ENCODE measurements at places on chromosomes 16 and 17.

- no peak for DNase-seq
Measured at GRCh38 chr16:10028644-10029043, 153.6 kb downstream of the GRIN2A start.

DNA sequence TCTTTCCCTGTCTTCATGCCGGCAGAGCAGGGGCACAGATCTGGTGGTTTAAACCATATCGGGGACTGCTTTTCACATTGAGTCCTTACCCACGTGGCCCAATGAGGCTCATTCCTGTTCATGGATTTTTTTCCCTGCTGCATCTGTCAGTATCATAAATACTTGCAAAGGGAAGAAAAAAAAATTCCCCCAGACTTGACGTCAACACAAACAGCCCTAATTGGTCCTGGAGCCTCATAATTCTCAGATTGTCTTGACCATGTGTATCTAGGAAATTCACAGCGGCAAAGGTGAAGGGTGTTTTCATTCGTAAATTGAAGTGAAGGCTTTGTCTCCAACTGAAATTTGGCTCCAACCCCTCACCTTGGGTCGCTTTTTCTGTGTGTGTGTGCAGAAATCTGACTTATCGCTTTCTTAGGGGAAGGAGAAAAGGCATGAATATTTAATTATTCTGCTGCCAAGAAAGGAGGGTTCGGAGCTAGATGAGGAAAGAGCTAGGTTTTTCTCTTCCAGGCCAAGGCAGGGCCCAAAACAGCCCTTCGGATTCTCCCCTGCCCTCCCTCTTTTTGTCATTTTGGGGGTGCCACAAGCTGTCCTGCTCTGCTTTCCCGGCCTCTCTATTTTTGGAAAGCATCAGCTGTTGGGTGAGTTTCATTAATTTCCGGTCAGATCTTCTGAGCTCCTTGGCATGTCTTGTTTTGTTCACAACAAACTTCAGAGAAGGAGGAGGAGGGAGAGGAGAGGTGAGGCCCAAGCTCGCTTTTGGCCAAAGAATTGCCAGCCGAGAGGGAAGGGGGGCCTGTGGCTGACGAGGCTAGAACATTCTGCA lies 17.8 kb upstream of the CIBAR2 start:
- no peak for DNase-seq

DNA sequence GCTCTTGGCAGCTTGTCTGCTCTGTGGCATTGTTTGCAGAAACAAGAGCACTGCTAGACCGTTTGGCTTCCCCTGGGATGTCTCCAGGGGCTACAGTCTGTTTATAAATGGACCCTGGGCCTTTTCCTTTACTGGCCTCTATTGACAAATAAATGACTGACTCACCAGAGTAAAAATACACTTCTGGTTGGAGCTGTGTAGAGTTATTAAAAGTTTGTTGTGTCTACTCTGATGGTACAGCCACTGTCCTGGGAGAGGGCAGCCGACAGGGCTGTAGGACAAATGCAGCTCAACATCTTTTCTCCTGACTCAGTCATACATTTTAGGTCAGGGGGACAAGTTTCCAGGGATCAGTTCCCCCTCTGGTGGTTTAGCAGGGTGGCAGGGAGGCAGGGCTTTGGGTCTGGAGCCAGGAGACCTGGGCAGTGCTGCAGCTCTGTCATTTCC lies 30.0 kb downstream of the FOXL1 start:
- DNase-seq: no peak

GRCh38 chr16:79429381-79430190 lies 171.0 kb downstream of the MAF start:
- DNase-seq: no peak

GRCh38 chr16:68362947-68363657 lies 52.3 kb downstream of the PRMT7 start:
- peak; percentile 20 for DNase-seq

DNA sequence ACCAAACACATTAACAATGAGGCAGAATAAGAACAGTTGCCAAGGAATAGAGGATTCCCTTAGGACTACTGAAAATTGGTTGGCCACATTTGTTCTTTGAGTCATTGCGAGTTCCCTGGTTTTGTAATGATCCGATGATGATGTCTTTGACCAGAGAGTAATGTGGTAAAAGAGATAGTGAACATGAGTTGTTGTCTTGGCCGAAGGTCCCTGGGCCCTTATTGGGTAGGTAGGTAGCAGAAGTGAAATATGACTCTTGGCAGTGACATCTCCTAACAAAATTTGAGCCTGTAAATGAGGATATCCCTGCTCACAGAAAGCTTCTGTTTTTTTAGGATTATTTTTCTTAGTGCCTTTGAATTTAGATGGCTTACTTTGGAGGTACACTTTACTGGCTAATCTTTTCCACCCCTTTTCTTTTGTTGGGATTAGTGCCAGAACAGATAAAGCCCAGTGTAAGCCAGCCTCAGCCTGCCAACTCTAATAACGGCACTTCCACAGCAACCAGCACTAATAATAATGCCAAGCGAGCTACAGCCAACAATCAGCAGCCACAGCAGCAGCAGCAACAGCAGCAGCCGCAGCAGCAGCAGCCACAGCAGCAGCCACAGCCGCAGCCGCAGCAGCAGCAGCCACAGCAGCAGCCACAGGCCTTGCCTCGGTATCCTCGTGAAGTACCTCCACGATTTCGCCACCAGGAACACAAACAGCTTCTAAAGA lies 47.2 kb downstream of the TNRC6A start:
- DNase-seq: no peak

DNA sequence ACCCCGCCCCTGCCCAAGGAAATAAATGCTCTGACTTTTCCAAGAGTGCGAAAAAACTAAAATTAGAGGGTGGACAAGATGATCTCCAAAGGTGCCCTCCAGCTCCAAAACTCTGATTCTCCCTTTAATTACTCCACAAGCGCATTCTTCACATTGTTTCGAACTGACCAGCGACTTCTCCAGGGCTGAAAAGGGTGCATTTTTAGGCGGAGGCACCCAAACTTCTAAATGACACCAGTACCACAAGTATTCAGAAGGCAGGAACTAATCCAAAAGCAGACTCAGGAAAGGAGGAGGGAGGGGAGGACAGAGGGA lies 750 bp downstream of the ZFHX3 start:
- DNase-seq: no peak

GRCh38 chr17:70369391-70369790 lies 200.1 kb downstream of the KCNJ2 start:
- no peak for DNase-seq

DNA sequence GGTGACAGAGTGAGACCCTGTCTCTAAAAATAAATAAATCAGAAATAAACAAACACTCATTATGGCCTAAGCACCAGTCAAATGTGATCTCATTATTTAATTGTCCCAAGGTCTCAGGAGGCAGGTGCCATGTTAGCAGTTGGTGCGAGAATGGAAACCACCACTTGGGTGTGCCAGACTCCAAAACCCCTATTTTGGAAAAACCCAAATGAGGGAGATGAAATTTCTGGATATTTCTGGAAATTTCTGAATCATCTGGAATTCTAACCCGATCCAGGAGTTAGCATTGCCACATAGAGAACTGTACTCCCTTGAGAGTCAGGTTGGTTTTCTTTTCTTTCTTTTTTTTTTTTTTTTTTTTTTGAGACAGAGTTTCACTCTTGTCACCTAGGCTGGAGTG lies 264.0 kb downstream of the XYLT1 start:
- DNase-seq: no peak

DNA sequence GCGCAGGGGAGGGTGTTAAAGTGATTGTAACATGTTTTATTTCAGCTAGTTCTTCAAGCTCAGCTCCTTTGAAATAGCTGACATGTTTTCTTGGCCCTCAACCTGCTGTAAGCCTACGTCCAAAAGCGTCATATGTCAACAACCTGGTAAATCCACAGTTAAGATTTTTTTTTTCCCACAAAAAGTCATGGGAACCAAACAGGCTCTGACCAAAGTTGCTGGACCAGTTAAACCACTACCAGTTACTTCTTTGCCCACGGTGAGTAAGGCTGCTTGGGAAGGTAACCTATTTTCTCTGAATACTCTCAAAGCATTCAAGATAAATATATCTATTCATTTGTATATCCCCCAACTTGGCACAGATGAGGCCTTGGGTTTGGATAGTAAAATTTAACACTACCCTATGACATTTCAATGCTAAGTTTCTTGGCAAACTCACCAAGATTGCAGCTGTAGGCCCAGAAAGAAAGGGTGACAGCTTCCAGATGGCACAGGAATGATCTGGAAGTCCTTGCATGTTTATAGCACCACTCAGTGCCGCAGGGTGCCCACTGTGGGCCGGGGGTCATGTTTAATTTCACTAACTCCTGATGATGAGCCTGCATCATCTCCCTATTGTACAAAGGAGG lies 166.2 kb downstream of the XYLT1 start:
- DNase-seq: no peak

DNA sequence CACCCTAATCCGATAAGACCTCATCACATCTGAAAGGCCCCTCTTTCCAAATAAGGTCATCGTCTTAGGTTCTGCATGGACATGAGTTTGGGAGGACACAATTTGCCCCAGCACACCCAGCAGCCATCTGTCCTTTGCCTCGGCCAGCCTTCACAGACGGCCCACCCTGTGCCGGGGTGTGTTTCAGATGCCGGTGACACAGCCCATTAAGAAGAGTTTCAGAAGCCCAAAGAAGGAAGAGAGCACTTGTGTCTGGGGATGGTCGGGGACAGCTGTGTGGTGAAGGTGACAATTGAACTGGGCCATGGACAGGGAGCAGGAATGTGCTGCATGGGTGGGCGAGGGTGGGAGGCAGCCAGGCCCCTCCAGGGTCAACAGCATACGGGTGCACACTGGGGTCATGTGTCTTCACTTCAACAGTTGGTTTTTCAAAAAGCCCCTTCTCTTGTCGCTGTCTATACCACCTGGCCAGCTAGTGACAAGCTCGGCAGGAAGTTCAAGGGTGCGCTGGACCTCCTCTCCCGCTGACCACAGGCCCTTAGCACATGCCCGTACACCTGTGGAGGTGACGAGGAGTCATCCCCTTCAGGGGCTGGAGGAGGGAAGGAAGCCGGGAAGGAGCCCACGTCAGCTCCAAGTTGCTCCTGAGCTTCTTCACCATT lies 183.1 kb downstream of the C16orf95 start:
- DNase-seq: no peak

GRCh38 chr16:88617268-88618031 lies 20.9 kb upstream of the IL17C start:
- DNase-seq: peak; percentile 62

- no peak for DNase-seq
Measured at GRCh38 chr17:40695874-40696472, 7.6 kb downstream of the KRT24 start.

DNA sequence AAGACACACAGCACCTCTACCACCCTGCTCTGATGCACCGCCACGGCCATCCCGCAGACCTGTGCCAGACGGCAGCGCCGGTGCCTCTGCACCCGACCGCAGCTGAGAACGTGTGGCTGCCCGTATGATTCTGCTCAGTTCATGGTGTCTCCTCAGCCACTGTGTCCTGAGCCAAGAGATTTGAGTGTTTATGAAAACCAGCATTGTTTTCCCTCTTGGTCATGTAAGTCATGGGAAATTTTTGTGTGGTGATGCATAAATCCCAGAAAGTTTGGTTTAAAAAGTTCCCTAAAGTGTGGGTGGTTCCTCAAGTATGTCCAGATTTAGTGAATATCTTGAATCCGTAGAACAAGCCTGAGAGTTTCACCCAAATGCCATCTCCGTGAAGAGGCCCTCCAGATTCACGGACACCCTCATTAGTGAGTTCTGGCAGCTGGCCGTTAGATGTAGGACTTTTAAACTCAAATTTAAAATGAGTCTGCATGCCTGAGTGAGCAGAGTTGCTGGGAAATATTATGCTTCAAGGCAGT lies 57.6 kb downstream of the CDRT4 start:
- no peak for DNase-seq

GRCh38 chr17:67056746-67057490 lies 12.6 kb downstream of the CACNG1 start:
- no peak for DNase-seq

- peak; percentile 61 for DNase-seq
Measured at GRCh38 chr17:2040942-2041560, 771 bp upstream of the OVCA2 start.

DNA sequence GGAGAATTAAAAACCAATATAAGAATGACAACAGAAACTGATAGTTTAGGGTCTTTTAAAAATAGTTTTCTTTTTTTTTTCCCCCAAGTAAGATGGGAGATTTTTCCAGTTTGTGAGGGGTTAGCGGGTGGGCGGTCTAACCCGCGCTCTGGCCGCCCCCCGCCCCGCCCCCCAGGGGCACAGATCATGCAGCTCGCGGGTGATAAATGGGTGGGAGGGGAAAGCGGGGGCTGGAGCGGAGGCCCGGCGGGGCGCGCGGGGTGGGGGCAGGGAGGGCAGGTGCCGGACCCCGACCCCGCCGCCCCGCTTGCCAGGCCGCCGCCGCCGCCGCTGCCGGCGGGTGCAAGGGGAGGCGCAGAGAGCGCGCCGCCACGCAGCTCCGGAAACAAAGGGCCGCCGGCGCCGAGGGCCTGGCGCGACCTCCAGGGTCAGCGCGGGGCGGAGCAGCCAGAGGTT lies 60.1 kb upstream of the GSE1 start:
- DNase-seq: no peak

DNA sequence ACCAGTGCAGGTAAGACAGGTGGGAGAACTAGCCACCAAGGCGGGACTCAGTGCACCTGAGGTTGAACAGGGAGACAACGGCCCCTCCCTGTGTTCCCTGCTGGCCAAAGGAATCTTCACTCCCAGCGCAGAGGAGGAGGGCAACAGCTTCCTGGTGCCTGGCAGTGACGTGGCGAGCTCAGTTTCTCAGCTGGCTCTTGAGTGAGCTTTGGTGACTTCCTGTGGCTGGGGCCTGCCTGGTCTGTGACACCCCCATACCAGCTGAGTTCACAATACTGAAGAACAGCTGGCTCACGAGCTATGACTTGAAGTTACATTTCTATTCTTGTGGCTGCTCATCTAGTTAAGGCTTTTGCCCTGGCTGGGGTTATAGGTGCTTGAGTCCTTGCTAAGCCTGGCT lies 26.1 kb downstream of the WNT9B start:
- no peak for DNase-seq

DNA sequence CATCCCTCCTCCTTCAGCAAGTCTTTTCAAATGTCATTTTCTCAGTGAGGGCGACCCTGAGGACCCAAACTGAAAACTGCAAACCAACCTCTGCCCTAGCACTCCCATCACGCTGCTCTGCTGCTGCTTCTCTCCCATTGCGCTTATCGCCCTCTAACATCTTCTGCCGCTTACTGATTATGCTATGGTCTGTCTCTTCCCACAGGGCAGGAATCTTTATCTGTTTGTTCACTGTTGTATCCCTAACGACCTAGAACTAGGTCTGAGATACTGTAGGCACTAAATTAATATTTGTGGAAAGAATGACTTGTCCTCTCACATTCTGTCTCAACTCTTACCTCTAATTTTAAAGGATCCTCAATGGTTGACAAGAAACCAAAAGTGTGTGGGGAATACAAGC lies 12.5 kb downstream of the ZSCAN32 start:
- no peak for DNase-seq

GRCh38 chr16:54226296-54227010 lies 60.1 kb downstream of the IRX3 start:
- no peak for DNase-seq

GRCh38 chr17:81345228-81346089 lies 49.8 kb upstream of the BAHCC1 start:
- DNase-seq: peak; percentile 55

DNA sequence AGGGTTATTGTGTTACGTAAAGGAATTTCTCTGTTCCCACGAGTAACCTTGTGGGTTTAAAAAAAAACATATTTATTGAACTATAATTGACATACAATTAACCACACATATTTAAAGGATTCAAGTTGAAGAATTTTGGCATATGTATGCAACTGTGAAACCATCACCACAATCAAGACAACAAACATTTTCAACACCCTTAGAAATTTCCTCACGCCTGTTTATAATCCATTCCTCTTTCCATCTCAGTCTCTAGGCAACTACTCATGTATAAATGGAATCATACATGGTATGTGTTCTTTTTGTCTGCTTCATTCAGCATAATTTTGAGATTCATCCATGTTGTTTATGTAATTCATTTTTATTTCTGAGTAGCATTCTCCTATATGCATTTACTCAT lies 104.0 kb downstream of the MRTFB start:
- DNase-seq: no peak
